M059J (cell line): ENCODE measurements at places on chromosomes 6 and 20. TPM values are rescaled to one million over a fixed set of nuclear protein-coding genes. Genes with fewer than 3 reads are reported as not detected.

The IMPG1 gene
- not detected in 2 replicates for total RNA-seq

The NFATC2 gene
- 0.25 TPM in 1 of 2 replicates, not detected in the other for total RNA-seq

The MRPL14 gene
- 100 and 111 TPM in 2 replicates for total RNA-seq

The CCDC167 gene
- total RNA-seq = 61.9 and 87.7 TPM in 2 replicates

The RFX6 gene
- total RNA-seq = not detected in 2 replicates

The FAXC gene
- 3.5 and 6.9 TPM in 2 replicates for total RNA-seq

GRCh38 chr20:41371371-41371770 is 4.8 kb upstream of the EMILIN3 start:
- DNase-seq = no peak

GRCh38 chr6:16669227-16669626 is 92.0 kb downstream of the ATXN1 start:
- peak; percentile 89 for DNase-seq

DNA sequence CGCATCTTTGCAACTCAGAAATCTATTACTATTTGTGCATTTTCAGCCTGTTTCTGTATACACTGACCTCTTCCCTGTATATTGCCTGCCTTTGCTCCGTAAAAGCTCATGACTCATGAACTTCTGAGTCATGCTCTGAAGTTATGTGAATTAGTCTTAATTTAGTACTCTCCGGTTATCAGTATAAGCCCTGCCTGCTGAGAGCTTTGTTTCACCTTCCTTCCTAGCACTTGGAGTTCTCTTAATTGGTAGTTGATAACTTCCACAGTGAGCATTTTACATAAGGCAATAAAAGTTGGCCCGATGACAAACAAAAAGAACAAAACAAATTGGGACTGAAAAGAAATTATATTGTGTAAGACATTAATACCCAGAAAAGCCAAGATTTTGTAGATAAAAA is 231.4 kb downstream of the GJA1 start:
- DNase-seq = peak; percentile 81

GRCh38 chr6:24537771-24538385 is 43.1 kb downstream of the ALDH5A1 start:
- DNase-seq = peak; percentile 43

DNA sequence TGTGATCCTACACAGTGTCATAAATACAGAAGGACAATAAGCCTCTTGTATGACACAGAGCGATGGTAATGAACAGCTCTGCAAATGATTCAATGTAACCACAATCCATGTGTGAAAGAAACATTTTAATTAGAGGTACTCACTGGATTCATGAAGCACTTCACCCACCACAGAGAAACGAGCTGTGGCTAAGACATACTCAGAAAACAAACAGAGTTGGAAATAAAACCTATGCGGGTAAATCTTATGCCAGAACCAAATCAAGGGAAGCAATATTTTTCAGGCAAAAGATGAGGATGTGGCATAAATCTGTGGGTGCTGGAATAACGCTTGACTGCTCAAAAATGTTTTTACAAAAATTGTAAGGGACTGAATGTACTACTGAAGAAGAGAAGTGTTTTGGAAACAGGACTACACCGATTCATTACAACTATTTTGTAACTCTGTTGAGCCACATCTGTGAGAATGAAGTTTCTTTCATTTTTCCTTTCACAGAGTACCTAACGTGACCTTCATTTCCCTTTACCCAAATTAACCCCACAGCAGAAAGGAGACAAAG is 112.1 kb downstream of the WDR27 start:
- DNase-seq = peak; percentile 81

DNA sequence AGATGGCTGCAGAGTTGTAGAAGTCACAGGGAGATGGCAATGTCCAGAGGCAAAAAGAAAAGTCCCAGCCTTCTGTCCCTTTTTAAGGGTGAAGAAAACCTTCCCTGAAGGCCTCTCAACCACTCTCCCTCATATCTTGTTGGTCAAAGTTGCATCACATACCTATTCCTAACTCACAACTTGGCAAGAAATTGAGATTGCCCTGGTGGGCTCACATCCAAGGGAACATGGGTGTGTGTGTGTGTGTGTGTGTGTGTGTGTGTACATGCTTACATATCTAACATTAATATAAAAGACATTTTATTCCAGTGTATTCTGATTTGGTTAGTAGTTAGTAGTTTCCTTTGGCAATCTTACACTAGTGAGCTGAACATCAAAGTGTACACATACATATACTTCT is 144.3 kb upstream of the SALL4 start:
- DNase-seq = no peak

- DNase-seq = peak; percentile 58
Measured at GRCh38 chr6:142537612-142538478, 236.0 kb downstream of the ADGRG6 start.

DNA sequence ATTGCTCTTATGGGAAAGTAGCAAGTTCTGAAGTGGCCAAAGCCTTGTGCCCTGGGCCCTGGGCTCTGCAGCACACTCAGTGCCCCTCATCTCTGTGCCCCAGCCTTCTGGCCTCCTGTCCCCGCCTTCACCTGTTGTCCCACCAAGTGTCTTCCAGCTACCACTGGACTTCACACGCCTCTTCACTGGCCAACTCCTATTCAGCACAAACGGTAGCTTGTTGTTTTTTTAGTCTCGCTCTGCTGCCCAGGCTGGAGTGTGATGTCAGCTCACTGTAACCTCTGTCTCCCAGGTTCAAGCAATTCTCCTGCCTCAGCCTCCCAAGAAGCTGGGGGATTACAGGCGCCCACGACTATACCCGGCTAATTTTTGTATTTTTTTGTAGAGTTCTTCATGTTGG is 4.8 kb downstream of the CCHCR1 start:
- no peak for DNase-seq

DNA sequence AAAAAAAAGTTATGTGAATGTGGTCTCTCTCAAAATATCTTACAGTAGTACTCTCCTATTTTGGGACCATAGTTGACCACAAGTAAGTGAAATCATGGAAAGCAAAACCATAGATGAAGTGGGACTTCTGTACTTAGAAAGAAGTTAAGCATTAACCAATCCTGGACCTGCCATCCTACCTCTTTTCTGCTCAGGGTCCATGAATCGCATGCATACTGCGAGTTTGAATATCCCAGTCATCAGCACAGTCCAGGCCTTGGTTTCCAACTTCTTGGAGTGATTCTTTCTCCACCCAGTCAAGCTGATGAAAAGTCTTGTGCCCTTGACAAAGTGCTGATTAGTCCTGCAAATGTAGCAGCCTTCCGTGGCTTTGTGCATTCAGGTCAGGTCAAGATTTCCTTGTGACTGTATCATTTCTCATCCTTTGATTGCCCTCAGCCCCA is 46.0 kb downstream of the RNF217 start:
- peak; percentile 47 for DNase-seq

- no peak for DNase-seq
Measured at GRCh38 chr20:11217326-11218172, 543.8 kb upstream of the JAG1 start.

DNA sequence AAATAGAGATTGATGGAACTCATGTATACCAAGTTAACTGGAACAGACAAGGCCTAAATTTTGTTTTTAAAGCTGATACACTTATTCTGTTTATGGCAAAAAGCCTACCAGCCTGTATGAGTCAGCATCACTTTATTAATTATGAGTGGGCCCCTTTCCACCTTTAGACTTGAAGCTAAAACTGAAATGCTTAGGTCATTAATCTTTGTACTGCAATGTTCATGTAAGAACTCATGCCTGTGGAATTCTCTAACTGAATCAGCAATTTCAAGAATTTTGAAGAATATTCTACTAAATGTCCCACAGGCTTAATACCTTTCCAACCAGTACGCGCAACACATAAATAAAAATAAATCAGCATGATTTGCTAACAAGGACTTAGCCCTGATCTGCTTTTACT is 140.2 kb upstream of the PHACTR1 start:
- peak; percentile 77 for DNase-seq

- no peak for DNase-seq
Measured at GRCh38 chr6:152049502-152049901, 242.0 kb downstream of the ESR1 start.

DNA sequence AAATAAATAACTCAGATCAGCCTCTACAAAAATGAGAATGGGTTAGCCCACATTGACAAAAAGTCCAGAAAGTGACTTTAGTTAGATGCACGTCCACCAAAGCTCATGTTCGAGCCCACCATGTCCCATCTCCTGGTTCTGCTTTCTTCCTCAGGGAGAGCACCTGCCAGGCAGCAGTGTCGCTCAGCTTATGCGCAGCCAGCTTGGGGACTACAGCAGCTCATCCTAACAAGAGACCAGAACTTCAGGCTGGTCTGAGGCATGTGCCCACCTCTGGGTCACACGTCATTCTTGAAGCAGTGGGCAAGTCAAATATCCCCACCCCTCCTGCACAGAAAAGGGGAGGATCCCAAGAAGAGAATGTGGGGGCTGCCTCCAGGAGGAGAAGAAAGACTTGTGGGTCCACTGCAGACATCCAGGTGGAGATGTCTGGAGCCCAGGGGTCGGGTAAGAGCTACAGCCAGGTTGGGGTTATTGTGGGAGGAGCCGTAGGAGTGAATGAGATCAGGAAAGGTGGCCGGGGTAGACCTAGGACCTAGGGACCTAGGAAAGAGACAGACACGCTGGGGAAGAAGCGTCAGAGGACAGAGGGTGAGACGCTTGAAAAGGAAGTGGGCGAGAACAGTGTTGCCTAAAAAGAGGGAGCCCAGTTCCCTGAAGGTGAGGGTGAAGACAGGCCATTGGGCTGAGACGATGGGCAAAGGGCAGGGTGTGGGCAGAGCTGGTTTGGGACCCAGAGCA is 52.5 kb downstream of the SSR1 start:
- no peak for DNase-seq

GRCh38 chr6:170211404-170212025 is 79.4 kb downstream of the DLL1 start:
- no peak for DNase-seq

DNA sequence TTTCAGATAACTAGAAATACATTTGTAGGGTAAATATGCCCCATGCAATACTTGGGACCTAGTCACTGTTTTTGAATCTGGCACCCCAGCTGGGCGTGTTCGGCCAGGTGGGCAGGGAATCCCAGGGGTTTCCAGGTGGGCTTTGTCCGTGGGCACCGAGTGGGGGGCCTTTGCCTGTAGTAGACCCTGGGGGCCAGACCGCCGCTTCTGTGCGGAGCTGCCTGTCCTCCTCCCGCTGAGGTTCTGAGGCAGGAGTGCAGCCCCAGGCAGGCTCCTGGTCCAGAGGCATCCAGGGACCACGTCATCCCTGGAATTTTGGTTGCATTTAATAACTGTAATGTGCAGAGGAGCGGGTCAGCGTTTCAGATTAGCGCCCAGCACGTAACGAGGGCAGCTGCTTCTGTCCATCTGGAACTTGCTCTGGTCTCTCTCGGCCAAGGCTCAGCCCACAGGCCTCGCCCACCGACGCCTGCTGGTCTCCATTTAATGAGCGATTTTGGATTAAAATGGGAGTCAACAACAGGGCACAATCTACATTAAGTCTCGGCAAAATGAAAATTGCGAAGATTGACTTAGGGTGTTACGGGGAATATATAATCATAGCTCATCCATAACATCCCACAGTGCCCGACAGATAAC is 12.8 kb downstream of the BHLHE23 start:
- no peak for DNase-seq

DNA sequence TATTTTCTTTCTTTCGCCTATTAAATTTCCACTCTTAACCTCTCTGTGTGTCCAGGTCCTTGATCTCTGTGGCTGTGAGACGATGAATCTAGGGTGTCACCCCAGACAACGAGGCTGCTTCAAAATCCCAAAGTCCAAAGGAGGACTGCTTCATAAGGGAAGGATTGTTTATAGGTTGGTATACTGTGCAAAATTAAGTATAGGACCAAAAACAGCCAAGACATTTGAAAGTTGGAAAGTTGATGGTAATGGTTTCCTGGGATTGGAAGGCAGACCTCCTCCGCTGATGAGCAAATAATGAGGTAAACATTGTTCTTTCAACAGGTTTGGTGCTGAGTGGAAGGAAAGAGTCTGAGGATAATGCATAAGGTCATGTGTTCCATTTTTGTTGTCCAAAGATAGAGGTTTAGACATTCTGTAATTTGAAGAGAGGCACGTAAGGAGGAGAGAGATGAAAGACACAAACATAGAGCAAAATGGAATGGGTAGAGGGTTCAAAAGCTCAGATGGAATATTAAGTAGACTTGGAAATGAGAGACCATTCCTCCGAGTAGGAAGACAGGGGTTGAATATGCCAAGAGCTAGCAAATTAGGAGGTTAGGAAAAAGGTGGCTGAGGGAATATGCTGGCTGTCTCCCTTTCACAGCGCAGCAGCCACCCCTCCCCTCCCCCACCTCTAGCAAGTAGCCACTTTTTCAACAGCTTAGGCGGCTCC is 24.8 kb downstream of the ZNF311 start:
- no peak for DNase-seq

- peak; percentile 4 for DNase-seq
Measured at GRCh38 chr6:62652692-62653328, 366.8 kb upstream of the KHDRBS2 start.

GRCh38 chr6:37594895-37595294 is 95.2 kb upstream of the CCDC167 start:
- no peak for DNase-seq

DNA sequence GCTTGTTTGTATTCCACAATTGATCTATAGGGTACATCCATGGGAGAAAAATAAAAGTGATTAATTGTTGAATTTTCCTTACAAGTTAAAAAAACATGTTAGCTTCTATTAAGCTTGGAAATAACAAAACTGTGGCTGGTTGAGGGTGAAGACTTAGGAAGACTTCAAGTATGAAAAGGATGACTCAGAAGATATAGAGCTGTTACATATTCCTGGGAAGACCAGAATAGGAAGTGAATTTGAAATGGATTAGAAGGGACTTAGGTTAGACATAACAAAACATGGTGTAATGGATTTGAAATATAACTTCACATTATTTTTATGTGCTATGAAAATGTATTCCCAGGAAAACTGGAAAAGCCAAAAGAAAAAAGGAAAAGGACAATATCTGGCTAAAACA is 732.2 kb downstream of the HDGFL1 start:
- DNase-seq = no peak
